ENCODE measurements at places on chromosomes 7 and 10.
A peak's percentile ranks its signal among the peaks of the same experiment; 100 is the strongest.

DNA sequence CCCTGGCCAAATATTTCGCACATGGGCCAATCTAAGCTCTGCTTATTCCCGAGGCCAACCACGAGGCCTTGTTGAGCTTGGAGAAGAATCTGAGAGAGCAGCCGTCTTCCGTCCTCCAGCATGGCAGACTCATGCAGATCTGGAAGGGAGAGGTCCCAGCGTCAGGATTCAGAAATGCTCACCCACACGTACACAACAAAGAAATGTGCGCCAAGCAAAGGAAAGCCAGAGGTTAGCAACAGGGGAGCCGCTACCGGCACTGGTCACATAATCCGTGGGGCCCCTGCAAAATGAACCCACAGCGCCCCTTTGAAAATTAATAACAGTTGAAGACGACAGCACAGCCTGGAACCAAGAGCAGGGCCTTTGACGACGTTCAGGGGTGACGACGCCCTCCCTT, 25.4 kb upstream of the PRKAG2 start:
- no peak for DNase-seq

GRCh38 chr10:9268176-9268575, 1213.7 kb downstream of the GATA3 start:
- no peak for DNase-seq

GRCh38 chr10:43735907-43736306, 87.2 kb upstream of the ZNF32 start:
- no peak for DNase-seq

DNA sequence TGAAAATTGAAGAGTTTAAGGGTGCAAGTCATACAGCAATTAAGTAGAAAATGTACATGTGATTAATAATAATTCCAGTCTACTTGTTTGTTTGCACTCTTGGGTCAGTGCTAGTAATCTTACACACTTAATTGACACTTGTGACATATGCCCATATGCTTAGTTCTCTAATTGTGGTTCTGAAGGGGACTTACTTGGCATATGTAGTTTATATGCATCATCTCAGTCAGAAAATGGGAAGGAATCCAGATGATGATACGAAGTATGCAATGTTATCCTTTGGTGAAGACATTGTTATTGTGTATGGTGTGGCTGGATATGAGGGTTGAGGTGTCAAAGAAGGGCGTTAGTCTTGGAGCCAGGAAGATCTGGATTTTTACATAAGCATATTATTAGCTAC, 193.5 kb upstream of the HDAC9 start:
- DNase-seq, result no peak

- peak; percentile 8 for DNase-seq
These were observed 737 bp downstream of the CNNM2 start for GRCh38 chr10:102918817-102919245.

- no peak for DNase-seq
These were observed 67.8 kb upstream of the NXPH1 start for GRCh38 chr7:8365499-8366110.

DNA sequence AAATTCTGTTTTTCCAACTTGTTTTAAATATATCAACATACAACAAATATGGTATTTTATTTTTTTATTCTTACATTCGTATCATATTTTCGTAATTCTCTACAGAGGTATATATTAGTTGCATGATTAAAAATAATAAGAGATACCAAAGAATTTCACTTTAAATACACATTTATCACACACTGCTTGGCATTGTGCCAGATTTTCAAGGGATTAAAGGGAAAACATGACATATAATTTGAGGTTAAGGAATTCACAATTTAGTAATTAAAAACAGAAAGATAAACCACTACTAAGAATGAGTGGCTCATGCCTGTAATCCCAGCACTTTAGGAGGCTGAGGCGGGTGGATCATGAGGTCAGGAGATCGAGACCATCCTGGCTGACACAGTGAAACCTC, 484.7 kb upstream of the SORCS1 start:
- DNase-seq, result no peak

GRCh38 chr7:20661884-20662283, 46.4 kb downstream of the ABCB5 start:
- DNase-seq, result no peak

GRCh38 chr7:11193131-11193867, 219.6 kb downstream of the PHF14 start:
- DNase-seq, result no peak
